NCI-H1105 treated with DMSO at 0.1 percent for 48 hours (cell line): ENCODE measurements at places on chromosomes 5 and 9.

DNA sequence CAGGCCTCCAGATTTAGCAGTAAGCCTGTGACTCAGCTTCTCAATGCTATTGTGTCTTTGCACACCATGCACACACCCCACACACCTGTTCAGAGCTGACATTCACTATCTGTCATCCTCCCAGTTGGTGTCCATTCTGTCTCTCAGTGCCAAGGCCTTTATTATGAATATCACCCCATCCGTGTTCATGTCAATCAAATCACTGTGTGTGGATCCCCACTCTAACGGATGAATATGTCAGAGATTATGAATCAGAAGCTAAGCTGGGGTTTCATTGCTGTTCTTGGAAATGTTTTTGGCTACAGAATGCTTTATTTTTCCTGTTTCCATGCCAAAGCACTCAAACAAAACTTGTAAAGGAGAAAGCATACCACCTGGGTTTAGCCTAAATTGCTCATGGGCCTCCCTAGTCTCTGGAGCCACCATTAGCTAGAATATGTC, 9.4 kb upstream of the MAMDC2 start:
- no peak for DNase-seq

DNA sequence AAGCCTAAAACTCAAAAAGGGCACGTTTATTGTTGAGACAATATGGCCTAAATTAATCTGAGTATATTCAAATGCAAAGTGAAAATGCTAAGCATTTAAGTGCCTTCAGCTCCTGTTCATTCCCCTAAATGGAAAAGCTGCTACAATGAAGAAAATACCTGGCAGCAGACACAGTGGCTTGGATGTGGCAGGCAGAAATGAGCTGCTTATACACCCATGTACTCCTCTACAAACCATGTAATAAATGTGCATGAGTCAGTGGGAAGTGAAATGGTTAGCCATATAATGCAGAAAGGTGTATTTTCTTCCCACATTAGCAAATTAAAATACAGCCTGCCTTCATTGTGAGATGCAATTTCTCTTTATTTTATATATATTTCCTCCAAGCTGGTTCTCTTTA, 859.2 kb upstream of the SEMA6A start:
- no peak for DNase-seq

DNA sequence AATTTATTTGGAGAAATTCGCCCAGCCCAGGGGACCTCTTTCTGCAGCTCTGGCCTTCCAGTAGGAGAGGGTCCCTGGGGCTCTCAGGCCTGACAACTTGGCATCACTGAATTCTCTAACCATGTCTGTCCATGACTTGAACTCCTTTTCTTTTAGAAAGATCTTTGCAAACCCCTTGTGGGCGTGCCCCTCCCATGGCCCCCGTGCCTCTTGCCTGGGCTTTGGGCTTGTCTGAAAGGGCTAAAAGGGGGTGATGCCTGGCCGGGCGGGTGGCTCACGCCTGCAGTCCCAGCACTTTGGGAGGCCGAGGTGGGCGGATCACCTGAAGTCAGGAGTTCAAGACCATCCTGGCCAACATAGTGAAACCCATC, 3.2 kb upstream of the SQSTM1 start:
- no peak for DNase-seq

DNA sequence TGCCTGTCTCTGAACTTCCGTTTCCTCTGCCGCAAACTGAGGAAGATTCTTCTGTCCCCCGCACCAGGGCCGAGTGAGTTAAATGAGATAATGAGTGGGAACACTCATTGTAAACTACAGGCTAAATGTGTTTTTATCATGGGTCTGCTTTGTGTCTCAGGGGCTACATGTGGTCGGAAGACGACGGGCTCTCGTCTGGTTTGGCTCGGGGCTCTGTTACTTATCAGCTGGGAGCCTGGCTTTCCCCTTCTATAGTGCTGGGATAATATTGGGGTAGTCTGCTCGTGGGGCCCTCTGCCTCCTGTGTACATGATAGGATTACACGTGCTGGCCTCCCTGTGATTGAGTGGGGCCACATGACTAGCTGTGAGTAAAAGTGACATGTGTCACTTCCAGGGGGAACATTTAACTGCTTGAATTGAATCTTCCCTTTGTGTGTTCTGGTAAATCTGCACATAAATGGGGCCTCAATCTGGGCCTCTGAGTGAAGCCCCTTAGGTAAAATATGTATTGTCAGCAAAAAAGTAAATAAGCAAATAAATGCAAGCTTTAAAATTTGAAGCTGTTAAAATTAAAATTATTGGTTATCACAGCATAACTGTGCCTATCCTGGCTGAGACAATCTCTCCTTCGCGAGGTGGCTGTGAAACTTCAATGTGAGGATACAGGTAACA, 86.9 kb upstream of the SH3PXD2B start:
- DNase-seq, result no peak

- no peak for DNase-seq
Observed at GRCh38 chr5:40227366-40227765, 452.3 kb upstream of the PTGER4 start.
